ENCODE measurements at places on chromosomes 3 and 15.

DNA sequence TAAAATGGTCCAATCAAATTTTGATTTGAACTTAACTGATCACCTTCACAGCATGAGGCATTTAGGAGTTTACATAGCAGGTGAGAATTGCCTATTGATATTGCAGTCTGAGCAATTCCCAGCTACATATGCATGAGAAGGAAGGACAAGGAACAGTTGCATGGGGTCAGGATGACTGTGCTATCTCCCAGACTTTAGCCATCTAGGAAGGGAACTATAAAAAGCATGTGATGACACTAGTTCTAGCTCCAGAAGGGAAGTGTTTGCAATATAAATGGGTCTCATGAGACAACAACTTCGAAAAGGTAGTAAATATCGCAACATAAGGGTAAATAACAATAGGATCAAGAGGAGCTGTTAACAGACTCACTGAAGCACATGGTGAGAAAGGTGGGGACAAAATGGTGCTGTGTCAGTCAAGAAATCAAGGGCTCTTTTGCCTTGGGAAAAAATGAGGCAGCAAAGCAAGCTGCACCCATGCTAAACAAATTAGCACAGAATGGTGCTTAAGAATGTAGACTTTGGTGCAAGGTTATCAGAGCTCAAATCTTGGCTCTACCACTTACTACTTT is 90.4 kb upstream of the SLC2A2 start:
- DNase-seq = no peak

DNA sequence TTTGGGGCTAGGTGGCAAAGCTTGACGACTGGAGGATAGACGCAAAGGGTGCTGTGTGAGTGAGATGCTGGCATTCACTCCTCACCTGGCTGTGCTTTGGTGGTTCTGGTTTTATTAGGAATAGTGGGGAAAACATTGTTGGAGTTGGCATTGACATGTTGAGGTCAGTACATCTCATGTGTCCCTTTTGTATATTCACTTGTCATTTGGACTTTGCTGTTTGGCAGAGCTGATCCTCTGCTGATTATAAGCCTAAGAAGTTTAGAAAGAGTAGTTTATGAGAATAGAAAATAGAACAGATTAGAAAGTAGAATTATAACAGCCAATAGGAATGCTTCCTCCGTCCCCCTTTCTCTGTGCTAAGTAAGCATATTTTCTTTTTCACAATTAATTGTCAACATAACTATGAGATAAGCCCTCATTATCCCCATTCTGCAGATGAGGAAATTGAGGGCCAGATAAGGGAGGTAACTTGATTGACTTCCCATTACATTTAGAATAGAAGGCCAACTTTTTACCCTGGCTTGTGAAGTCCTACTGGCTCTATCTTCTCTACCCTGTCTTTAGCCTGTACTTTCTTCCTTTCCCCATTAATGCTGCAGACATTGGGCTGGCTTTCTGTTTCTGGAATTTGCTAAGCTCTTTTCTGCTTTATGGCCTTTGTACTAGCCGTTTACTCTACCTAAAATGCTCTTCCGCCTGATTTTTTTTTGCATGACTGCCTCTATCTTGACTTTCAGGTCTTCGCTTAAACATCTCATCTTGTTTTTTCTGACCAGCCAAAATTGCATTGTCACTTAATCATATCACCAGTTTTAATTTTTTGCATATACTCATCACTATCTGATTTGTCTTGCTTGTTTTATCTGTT is 12.8 kb downstream of the ITPR1 start:
- no peak for DNase-seq

DNA sequence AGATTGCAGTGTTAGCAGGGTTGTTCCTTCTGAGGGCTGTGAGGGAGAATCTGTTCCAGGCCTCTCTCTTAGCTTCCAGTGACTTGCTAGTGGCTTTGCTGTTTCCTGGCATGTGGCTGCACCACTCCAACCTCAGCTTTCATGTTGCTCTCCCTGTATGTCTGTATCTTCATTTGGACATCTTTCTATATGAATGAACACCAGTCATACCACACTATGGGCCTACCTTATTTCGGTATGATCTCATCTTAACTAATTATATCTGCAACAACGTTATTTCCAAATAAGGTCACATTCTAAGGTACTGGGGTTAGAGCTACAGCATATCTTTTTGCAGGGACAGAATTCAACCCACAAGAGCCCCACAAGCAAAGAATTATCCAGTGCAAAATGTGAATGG is 356.7 kb upstream of the UMPS start:
- no peak for DNase-seq

- DNase-seq = no peak
Measured at GRCh38 chr15:65641768-65642475, 20.2 kb downstream of the SLC24A1 start.

GRCh38 chr3:43873723-43874122 is 183.0 kb downstream of the ABHD5 start:
- DNase-seq = no peak

GRCh38 chr3:127392156-127392490 is 104.3 kb upstream of the PRR20G start:
- DNase-seq = no peak

DNA sequence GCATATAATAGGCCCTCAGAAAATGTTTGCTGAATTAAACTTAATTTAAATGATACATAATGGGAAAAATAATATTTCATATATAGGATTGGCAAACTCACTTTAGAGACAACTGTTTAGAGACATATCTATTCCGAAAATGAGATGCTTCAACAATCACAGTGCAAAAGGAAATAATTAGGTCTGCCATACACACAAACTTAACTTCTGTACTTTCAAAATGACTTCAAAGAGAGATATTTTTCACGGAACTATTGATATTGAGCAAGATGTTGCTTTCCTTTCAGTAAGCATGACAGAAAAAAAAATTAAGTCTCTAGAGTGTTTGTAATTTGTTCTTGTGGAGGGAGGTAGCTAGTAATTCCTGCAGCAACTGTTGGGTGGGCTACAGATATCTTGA is 769.5 kb downstream of the TUSC7 start:
- no peak for DNase-seq

GRCh38 chr15:52730173-52730572 is 51.0 kb upstream of the ATOSA start:
- no peak for DNase-seq

GRCh38 chr3:167729591-167729990 is 5.1 kb downstream of the PDCD10 start:
- no peak for DNase-seq

- DNase-seq = peak; percentile 10
Measured at GRCh38 chr3:76044601-76045600, 259.6 kb upstream of the ZNF717 start.

DNA sequence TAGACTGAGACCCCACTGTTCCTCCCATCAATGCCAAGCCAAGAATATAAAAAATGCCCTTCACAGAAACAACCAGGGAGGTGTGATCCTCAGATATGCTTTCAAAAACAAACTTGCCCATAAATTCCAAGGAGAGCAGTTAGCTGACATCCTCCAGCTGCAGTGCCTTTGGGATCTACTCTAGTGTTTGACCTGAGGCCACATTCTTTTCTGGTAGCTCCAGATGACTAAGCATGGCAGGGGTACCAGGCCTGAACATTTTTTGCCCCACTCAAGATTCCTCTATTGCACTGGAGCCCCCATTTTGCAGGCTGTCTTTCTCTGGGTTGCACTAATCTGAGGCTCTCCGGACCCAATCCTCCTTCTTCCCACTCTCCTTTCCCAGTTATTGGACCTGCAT is 27.9 kb upstream of the ACP3 start:
- no peak for DNase-seq

DNA sequence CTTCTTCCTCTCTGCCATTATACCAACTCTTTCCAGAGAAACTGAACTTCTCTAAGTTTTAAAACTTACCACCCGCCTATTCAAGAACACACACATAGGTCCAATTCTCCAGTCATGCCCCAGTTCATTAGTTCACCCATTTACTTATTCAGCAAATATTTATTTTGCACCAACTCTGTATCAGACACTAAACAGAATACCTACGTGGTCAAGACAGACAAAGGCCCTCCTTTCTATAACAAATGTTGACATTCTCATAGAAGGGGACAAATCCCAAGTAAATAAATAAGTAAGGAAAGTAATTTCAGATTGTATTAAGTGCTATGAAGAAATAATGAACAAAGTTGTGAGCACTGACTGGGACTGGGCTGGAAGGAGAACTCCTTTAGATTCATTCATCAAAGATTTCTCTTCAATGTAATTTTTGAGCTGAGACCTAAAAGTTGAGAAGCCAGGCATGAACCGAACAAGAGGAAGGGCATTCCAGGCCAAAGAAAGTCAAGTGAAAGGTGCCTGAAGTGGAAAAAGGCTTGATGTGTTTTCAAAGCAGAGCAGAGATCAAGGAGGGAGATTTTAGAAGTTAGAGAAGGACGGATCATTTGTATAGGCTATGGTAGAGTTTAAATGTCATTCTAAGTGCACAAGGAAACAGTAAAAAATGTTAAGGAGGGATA is 120.4 kb downstream of the P3H2 start:
- DNase-seq = no peak

DNA sequence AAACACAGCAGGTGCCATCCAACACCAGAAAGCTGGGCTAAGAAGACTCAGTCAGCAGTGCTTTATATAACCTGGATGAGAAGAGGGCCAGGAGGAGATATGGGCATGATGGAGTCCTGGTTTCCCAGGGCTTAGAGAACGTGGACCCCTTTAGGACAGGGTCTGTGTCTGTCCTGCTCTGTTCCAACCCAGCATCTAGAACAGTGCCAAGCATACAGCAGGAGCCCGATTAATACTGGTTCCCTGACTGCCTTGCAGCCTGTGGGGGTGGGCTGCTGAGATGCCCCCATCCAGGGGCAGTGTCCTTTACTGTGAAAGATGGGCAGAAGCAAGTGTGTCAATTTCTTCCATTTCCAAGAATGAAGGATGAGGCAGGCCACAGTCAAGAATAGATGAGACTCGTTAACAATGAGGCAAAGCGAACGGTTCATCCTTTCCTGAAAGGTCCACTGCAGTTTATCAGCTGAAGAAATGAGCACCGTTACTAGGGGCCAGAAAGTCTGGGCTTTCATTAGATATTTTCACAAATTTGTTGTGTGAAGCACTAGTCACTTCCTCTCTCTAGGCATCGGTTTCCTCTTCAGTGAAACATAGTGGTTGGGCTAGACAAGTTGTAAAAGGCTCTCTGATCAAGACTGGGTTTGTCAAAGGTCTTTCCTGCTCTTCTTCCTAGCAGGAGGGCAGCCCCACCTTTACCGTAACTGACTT is 72.0 kb upstream of the HERC1 start:
- DNase-seq = no peak

DNA sequence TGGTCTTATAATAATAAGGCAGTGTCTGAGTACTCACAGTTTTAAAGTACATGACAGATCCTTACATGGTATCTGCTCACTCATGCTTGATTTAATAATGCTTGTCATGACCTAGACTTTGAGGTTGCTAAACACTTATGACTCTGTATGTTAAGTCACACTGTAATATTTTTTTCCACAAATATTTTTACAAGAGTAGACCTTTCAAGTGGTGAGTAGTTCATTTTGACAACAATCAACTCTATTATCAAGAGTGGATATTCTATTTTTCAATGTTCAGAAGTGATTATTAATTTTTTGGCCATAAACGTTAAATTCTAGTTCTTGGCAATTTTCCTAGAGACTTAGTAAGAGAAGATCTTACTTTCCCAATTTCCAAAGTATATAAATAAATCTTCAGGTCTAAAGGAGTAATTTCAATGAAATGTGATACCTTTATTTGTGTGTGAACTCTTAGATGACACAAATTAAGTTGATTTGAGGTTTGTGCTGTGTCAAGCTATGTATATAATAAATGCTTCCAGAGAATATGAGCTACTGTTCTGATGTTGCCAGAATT is 104.5 kb downstream of the NLGN1 start:
- no peak for DNase-seq

DNA sequence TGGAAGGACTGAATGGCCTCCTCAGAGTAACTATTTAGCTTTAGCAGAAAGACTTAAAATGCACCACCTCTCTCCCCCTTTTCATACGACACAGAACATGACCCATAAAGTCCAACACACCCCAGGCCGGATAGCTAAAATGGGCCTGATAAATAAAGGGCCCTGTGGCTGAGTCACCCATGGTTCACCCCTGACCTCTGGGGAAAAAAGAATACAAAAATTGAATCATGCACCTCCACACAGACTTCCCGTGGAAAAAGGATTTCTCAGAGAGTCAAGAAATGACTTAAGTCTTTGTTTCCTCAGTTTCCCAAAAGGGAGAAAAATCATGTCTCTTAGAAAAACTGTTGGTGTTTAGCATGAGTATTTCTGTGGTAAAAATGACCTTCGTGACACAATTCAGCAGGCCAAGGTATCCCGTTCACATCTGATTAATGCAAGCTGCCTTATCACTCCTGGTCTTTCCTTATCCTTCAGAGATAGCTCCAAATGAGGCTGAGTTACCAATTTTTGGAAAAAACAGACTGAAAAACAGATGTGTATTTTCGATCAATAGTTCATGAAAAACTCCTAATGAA is 34.0 kb upstream of the ARHGEF3 start:
- DNase-seq = no peak

DNA sequence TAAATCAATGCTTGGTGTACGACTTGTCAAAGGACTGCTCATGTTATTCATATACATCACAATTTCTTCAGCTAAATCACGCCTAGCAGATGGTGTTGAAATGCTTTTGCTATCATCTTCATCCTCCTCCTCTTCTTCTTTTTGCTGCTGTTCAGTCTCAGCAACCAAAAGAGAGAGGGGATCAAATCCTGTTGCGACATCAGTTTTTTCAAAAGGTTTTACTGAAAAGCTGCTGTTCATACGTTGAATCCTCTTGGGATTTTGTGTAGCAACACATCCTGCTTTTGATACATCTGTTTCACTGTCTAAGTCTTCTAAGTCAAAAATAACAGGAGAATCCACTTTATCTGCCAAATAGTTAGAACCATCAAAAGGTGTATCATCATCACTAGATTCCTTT is 69.0 kb downstream of the SLC24A1 start:
- no peak for DNase-seq

DNA sequence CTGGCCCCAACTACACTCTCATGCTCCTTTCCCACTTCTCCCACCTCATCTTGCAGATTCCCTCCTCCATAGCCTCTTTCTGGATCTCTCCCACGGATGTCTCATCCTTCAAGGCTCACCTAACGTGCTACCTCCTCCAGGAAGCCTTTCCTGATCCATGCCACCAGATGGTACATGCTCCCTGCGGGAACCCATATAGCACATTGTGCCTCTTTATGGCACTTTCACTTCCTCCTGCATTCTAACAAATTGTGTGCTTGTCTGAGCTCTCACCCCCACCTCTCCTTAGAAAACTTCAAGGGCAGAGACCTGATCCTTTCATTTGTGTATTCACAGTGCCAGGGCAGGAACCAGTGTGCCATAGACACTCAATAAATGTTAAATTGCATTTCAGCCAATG is 63.0 kb downstream of the HES1 start:
- no peak for DNase-seq
